ENCODE measurements at places on chromosomes 3 and 15. TPM values are rescaled to one million over a fixed set of nuclear protein-coding genes. Genes with fewer than 3 reads are reported as not detected.

DNA sequence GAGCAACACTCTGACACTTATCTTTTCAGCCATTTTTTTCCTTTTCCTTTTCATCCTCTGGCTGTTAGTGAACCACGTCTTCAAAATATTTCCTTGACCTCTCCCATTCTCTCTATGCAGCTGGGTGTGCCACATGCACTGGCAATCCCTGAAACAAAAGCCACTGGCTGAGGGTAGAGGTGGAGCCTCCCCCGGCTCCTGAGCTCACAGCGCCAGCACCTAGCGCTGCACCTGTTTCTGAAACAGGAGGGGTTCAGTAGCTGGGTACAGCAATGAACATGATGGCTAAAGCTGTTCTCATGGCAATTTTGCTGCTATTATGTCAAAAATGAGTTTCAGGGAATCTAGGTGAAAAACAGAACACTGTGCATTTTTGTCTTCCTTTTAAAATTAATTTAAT lies 314.7 kb upstream of the ATP10A start:
- DNase-seq, result no peak
- no peaks in the 10 kb centered on the region for H3K36me3 ChIP-seq
- no peaks in the 10 kb centered on the region for H3K27me3 ChIP-seq
- H3K4me3 ChIP-seq, result no peak overlapping the region
- no peak overlapping the region for H3K27ac ChIP-seq

- peaks cover 64% of the 10 kb centered on the region for H3K4me1 ChIP-seq
- peaks cover 6% of the 10 kb centered on the region for H3K36me3 ChIP-seq
- no peak overlapping the region for H3K4me3 ChIP-seq
- DNase-seq, result no peak
- peak overlapping the region; percentile 8 for H3K27ac ChIP-seq
Observed at GRCh38 chr15:42493679-42494078, 1.8 kb upstream of the SNAP23 start.

GRCh38 chr3:193939527-193939926 lies 196.4 kb upstream of the HES1 start:
- no peak overlapping the region for H3K4me3 ChIP-seq
- H3K36me3 ChIP-seq, result no peaks in the 10 kb centered on the region
- H3K27ac ChIP-seq, result no peak overlapping the region
- peaks cover 6% of the 10 kb centered on the region for H3K27me3 ChIP-seq
- H3K4me1 ChIP-seq, result no peaks in the 10 kb centered on the region

GRCh38 chr15:79721256-79721655 lies 175.6 kb downstream of the MTHFS start:
- peaks cover 7% of the 10 kb centered on the region for H3K27me3 ChIP-seq
- no peaks in the 10 kb centered on the region for H3K4me1 ChIP-seq
- no peaks in the 10 kb centered on the region for H3K36me3 ChIP-seq
- H3K27ac ChIP-seq, result no peak overlapping the region
- DNase-seq, result no peak

DNA sequence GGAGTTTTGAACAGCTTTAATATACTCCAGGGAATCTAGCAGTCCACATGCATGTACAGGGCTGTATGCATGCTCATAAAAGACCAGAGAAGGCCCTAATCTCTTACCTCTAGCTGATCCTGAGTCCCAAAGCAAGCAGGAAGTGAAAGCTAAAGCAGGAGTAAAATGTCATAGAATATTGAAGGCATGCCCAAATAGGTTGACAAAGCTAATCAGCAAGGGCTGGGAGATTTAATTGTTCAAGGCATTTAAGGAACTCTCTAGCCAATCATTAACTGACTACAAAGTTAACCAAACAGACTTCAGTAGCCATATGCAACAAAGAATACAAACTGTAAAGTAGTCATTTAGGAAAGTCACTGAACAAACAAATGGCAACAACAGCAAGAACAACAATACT lies 85.8 kb upstream of the KBTBD8 start:
- no peak overlapping the region for H3K4me3 ChIP-seq
- H3K27me3 ChIP-seq, result peaks cover 3% of the 10 kb centered on the region
- no peak for DNase-seq
- peaks cover 4% of the 10 kb centered on the region for H3K36me3 ChIP-seq
- H3K4me1 ChIP-seq, result no peaks in the 10 kb centered on the region

Gene ARHGAP31
- 10.8 TPM for total RNA-seq

All from activated CD4-positive, alpha-beta memory T cell treated with anti-CD3 and anti-CD28 coated beads for 36 hours (primary cell).